Transverse colon (tissue), 4 donors: ENCODE measurements at places on chromosomes 1 and 21. TPM values are rescaled to one million over a fixed set of nuclear protein-coding genes. Genes with fewer than 3 reads are reported as not detected.

The CASZ1 gene
- 76.3 TPM for total RNA-seq

DNA sequence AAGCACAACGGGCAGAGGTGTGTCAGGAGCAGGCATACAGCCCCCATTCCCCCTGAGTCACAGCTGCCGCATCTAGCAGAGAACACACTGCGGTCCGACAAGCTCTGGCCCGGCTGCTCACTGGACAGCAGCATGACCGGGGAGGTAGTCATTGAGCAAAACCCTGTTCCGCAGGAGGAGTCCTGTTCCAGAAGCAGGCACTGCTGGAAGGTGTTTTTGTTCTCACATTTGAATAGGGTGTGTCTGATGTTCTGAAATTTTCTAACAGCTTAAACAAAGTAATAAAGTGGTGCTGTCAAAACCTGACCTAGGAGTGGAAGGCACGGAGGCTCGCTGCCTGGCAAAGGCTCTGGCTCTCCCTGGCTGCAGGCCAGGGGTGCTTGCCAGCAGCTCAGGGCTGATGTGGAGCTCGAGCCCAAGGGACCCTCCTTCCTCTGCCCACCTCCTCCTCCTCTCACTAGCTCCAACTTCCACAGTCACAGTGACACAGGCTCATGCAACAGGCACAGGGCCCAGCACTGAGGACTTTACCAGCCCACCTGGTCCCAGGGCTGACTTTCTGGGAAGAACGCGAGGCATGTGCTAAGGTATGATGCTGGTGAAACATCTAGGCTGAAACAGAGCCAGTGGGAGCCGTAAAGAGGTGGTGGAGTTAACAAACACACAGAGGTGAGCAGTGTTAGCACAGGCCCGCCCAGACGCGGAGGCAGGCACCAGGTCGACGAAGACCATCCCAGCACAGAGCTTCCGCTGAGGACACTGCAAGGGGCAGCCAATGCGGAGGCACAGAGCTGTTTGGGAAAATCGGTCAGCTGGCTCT, 118.6 kb upstream of the IFFO2 start:
- no peak overlapping the region for H3K4me3 ChIP-seq
- DNase-seq = peak; percentile 74
- H3K36me3 ChIP-seq = no peaks in the 10 kb centered on the region
- peaks cover 60% of the 10 kb centered on the region for H3K4me1 ChIP-seq
- no peaks in the 10 kb centered on the region for H3K27me3 ChIP-seq
- H3K27ac ChIP-seq = peak overlapping the region; percentile 86

DNA sequence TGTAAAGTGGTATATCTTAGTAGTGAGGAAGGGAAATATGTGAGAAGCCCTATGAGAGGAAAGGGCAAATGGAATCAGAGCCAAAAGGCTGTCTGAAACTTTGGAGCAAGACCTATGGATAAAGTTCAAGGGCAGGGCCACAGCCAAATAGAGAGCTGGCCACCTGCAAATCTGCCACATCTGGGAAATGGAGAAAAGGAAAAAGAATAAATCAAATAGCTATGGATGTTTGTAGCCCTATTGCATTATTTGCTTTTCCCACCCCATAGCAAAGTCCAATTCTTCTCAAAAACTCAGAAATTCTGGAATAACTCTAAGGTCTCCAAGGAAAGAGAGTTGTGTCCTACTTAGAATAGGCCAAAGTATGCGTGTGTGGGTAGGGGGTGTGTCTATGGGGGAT, 4.0 kb upstream of the HLX start:
- peak overlapping the region; percentile 92 for H3K27ac ChIP-seq
- H3K27me3 ChIP-seq = peaks cover 39% of the 10 kb centered on the region
- DNase-seq = no peak
- no peaks in the 10 kb centered on the region for H3K36me3 ChIP-seq
- H3K4me3 ChIP-seq = no peak overlapping the region

GRCh38 chr1:228687587-228687986, 47.7 kb upstream of the RHOU start:
- no peaks in the 10 kb centered on the region for H3K27me3 ChIP-seq
- H3K27ac ChIP-seq = no peak overlapping the region
- DNase-seq = no peak
- no peak overlapping the region for H3K4me3 ChIP-seq
- H3K36me3 ChIP-seq = no peaks in the 10 kb centered on the region
